ENCODE measurements at places on chromosomes 3 and 15.

- DNase-seq, result no peak
Observed at GRCh38 chr3:127848131-127849129, 26.1 kb upstream of the MGLL start.

- DNase-seq, result no peak
Observed at GRCh38 chr3:108447096-108447847, 63.1 kb downstream of the MYH15 start.

- no peak for DNase-seq
Observed at GRCh38 chr3:49462222-49462621, 7.8 kb upstream of the DAG1 start.

- DNase-seq, result peak; percentile 61
Observed at GRCh38 chr15:73784291-73784690, 31.1 kb upstream of the INSYN1 start.

DNA sequence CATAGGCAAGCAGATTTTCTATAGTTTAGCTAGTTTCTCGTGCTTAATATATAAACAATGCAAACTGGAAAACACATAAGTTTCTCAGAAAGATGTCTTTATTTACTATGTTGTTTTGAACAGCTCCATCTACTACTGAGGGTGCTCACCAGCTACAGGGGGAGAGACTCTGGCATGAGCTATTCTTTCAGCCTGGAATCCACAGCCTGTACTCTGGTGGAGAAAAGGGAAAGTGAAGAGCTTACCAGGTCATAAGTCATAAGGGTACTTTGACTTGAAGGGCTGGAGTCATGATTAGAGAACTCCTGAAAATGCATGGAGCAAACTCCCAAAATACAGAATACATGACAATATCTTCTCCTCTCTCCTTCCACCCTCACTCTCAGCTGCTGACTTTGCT lies 4.4 kb upstream of the AVEN start:
- DNase-seq, result no peak

- peak; percentile 43 for DNase-seq
Observed at GRCh38 chr3:177640319-177640965, 443.2 kb upstream of the TBL1XR1 start.

GRCh38 chr3:88031642-88032077 lies 27.1 kb downstream of the CGGBP1 start:
- DNase-seq, result no peak

DNA sequence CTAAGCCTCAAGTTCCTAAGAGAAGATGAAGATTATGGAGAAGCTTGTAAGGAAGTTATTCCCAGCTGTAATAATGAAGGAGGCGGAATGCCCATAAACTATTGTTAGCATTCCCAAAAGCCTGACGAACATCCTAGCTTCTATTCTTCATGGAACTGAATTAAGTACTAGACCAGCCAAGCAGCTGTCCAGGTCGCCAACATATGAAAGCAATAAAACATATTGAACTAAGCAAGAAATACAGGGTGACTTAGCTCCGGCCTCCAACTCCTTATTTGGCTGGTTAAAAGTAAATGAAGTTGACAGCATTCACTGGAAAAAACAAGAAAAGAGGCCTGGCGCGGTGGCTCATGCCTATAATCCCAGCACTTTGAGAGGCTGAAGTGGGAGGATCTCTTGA lies 174.0 kb upstream of the TPM1 start:
- no peak for DNase-seq

GRCh38 chr15:65887565-65887964 lies 18.3 kb downstream of the RAB11A start:
- no peak for DNase-seq

DNA sequence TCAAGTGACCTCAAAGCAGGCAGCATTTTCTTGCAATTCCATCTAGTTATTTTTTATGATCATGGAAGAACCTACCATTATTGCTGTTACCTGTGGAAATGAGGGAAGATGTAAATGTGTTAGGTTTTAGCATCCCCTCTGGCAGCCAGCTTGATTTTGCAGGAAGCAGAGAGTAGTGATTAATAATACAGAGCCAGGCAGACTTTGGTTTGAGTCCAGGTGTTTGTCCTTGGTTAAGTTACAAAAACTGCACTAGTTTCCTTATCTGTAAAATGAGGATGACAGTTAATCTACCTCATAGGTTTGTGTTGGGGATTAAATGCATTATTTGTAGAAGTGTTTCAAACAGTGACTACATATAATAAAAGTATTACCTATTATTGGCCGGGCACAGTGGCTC lies 6.7 kb upstream of the ZNF621 start:
- no peak for DNase-seq

- DNase-seq, result no peak
Observed at GRCh38 chr3:62387251-62387650, 13.9 kb upstream of the FEZF2 start.

GRCh38 chr3:158091531-158091930 lies 14.7 kb downstream of the SHOX2 start:
- no peak for DNase-seq

DNA sequence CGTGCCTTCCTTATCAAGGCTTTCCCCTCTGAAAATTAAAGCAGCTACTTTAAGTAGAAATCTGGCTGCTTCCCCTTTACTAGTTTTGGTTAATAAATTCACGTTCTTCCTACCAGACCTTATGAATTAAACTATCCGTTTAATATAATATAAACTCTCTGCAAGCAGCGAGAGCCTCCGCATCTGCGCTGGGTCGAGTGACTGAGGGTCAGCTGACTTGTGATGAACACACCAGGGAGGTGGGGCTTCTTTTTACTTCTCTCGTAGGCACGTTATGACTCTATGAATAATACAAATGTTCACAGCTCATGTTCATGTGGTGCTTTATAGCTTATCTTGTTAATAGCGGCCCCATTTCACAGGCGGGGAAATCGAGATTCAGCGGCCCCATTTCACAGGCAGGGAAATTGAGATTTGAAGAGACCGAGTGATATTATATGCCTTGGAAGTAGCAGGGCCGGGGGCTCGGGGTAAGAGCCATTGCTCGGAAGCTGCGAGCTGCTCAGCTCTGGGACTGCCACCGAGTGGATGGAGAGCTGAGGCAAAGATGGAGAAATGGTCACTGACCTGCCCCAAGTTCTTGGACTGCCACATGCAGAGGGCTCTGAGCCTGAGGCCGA lies 8.3 kb downstream of the MUC4 start:
- DNase-seq, result no peak

GRCh38 chr3:152517502-152517901 lies 248.8 kb downstream of the MBNL1 start:
- no peak for DNase-seq

All from NCI-H1092 (cell line).